ENCODE measurements at places on chromosomes 5 and 9.

DNA sequence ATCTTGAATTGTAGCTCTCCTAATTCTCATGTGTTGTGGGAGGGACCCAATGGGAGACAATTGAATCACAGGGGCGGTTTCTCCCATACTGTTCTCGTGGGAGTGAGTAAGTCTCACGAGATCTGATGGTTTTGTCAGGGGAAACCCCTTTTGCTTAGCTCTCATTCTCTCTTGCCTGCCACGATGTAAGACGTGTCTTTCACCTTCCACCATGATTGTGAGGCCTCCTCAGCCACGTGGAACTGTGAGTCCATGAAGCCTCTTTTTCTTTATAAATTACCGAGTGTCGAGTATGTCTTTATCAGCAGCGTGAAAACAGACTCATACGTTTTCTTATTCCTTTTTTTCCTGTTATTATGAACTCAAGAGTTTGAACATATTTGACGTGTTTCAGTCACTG is 39.1 kb downstream of the RETREG1 start:
- no peak for DNase-seq

GRCh38 chr5:114367029-114367428 is 5.2 kb downstream of the KCNN2 start:
- DNase-seq: no peak

GRCh38 chr5:72845889-72846288 is 29.4 kb downstream of the TNPO1 start:
- no peak for DNase-seq

DNA sequence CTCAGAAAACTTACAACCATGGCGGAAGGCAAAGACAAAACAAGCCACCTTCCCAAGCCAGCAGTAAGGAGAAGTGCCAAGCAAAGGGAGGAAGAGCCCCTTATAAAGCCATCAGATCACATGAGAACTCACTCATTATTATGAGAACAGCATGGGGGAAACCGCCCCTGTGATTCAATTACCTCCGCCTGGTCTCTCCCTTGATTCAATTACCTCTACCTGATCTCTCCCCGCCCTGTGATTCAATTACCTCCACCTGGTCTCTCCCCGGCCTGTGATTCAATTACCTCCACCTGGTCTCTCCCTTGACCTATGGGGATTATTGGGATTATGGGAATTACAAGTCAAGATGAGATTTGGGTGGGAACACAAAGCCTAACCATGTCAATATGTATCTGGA is 467.3 kb upstream of the FTMT start:
- DNase-seq: no peak

GRCh38 chr9:113372059-113372458 is 4.7 kb downstream of the HDHD3 start:
- DNase-seq: no peak

- DNase-seq: no peak
Measured at GRCh38 chr9:23821375-23822181, 4.5 kb downstream of the ELAVL2 start.

DNA sequence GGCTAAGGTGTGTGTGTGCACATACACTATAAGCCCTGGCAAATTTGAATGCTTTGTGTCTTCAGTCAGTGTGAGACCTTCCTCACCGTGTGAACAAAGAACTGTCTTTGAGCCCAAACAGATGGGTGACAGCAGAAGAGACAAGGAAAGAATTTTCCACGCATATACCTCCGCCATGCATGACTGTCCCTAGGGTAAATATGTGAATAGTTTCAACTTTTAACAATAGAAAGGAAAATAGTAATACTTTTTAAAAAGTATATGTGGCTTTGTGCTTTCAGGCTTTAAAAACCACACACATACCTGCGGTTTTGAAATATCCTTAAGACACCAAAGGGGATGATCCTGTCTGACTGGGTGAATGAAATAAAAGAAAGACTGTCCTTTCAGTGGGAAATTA is 438.6 kb upstream of the MPDZ start:
- DNase-seq: no peak

GRCh38 chr5:98570661-98571191 is 202.7 kb upstream of the RGMB start:
- no peak for DNase-seq

DNA sequence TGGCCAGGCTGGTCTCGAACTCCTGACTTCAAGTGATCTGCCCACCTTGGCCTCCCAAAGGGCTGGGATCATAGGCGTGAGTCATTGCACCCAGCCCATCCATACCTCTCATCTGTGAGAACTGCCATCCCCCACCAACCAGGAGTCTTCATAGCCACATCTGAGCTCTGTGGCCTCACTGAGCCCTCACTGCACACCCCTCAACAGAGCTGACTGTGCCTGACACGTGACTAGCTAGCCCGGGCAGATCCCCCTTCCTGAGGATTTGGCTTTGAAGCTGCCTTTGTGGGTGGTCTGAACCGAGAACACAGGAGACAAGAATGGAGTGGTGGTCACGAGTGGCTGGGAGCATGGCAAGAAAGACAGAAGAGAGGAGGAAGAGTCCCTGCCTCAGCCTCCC is 15.6 kb downstream of the AK8 start:
- DNase-seq: no peak

DNA sequence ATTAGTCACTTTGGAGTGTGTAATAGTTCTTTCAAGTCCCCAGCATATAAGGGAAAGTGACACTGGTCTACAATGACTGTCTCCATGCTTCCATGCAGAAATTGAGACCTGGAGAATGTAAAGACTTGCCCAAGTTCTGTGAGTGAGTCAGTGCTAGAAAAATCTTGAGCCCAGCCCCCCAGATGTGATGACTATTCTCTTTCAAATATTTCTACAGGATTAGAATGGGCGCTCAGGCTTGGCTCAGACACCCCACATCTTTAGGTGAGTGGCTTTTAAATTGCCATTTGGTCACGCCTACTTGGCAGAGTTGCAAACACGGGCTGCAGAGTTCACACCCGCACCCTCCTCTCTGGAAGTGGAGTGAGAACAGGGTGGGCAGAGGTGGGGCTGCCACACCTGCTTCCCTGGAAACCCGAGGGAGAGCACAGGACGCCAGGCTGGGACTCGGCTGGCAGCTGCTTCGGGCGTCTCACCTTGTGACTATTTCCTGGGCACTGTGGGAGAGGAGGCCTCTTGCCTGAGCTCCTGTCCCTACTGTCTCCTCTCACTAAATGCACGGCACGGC is 37.6 kb downstream of the ROPN1L start:
- DNase-seq: no peak
